ENCODE measurements at places on chromosomes 2 and 18.

- H3K27me3 ChIP-seq, result no peaks in the 10 kb centered on the region
- peaks cover 1% of the 10 kb centered on the region for H3K4me1 ChIP-seq
- no peak for DNase-seq
- H3K36me3 ChIP-seq, result peaks cover 5% of the 10 kb centered on the region
- no peak overlapping the region for H3K4me3 ChIP-seq
- H3K27ac ChIP-seq, result no peak overlapping the region
Measured at GRCh38 chr2:105254531-105255210, 13.1 kb downstream of the GPR45 start.

- no peak for DNase-seq
- H3K4me3 ChIP-seq, result no peak overlapping the region
- H3K36me3 ChIP-seq, result no peaks in the 10 kb centered on the region
Measured at GRCh38 chr2:176500901-176501300, 231.7 kb downstream of the MTX2 start.

DNA sequence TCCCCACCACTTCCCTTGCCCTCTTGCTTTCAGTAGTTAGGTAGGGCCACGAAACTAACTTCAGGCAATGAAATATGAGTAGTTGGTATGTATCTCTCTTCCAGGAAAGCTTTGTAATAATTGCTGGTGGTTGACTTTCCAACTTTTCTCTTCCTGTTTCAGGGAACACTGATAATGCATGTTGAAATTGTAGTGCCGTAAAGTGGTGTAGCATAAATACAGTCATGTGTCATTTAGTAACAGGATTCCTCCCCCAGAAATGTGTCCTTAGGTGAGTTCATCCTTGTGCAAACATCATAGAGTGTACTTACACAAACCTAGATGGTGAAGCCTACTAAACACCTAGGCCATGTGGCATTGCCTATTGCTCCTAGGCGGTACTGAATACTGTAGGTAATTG is 429.2 kb downstream of the PID1 start:
- H3K27me3 ChIP-seq, result no peaks in the 10 kb centered on the region
- H3K27ac ChIP-seq, result no peak overlapping the region
- no peak for DNase-seq

DNA sequence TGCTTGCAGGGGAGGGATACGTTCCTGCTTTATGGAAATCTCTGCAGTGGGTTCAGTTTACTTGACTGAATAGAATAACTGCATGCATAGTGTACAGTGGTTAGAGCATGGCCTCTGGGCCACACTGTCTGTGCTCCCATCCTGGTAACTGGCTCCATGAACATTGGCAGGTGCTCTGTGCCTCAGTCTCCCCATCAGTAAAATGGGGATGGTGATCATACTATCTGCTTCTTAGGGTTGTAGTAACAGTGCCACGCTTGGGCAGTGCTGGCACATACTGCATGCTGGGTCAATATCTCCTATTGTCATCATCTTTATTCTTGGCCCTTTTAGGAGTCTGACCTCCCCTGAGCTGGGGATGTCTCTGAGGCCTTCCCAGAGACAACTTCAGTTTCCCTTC is 117.3 kb downstream of the CTIF start:
- DNase-seq, result no peak
- H3K4me3 ChIP-seq, result no peak overlapping the region
- H3K4me1 ChIP-seq, result no peaks in the 10 kb centered on the region

DNA sequence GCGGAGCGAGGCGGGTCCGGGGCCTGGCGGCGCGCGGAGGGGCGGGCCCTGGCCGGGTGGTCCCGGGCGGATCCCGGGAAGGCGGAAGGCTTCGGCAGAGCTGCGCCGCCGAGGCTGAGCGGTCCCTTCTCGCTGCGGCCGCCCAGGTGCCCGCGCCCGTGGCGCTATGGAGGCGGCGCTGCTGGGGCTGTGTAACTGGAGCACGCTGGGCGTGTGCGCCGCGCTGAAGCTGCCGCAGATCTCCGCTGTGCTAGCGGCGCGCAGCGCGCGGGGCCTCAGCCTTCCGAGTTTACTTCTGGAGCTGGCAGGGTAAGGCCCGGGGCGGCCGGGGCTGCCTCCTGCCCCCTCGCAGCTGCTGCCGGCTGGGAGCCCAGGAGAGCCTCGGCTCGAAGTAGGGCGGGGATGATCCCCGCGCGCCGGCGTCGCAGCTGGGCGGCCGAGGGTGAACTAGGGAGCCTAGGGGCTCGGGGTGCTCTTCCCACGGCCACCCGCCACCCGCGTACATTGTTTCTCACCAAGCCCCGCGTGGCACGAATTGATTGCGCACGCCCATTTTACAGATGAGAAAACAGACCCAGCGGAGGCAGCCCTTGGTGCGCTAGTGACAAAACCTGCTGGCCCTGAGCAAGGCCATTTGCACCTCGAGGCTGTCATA is at the start of gene SLC66A3:
Gene SLC66A3, plus strand, starts transcription at position 87 of the 655 bp plus-strand sequence. Its CDS starts 80 bp downstream, at position 167.
- DNase-seq, result peak; percentile 78
- peaks cover 15% of the 10 kb centered on the region for H3K4me1 ChIP-seq
- peak within 1 kb of the TSS; percentile 88 for H3K4me3 ChIP-seq
- H3K27ac ChIP-seq, result peak within 1 kb of the TSS; percentile 95

DNA sequence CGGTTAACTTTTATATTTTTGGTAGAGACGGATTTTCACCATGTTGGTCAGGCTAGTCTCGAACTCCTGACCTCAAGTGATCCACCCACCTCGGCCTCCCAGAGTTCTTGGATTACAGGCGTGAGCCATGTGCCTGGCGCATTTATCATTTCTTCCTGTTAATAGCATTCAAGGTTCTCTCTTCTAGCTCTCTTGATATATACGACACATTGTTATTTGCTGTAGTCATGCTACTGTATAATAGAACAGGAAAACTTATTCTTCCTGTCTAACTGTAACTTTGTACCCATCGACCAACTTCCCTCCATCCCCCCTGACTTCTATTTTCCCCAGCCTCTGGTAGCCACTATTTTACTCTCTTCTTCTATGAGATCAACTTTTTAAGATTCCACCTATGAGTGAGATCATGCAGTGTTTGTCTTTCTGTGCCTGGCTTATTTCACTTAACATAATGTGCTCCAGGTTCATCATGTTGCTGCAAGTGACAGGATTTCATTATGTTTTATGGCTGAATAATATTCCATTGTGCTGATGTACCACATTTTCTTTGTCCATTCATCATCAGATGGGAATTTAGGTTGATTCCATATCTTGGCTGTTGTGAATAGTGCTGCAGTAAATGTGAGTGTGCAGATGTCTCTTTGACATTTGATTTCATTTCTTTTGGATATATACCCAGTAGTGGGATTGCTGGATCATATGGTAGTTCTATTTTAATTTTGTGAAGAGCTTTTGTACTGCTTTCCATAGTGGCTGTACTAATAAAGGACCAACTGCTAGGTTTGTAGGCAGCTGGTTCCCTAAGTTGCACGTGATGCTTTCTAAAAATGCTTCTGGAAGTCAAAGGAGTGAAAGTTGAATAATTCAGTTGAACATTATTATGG is 205.2 kb downstream of the PRKCE start:
- DNase-seq, result no peak
- H3K36me3 ChIP-seq, result peaks cover 6% of the 10 kb centered on the region
- H3K27me3 ChIP-seq, result no peaks in the 10 kb centered on the region
- no peak overlapping the region for H3K27ac ChIP-seq
- H3K4me3 ChIP-seq, result no peak overlapping the region
- peaks cover 47% of the 10 kb centered on the region for H3K4me1 ChIP-seq

GRCh38 chr2:65700720-65701119 is 268.3 kb upstream of the SPRED2 start:
- no peaks in the 10 kb centered on the region for H3K4me1 ChIP-seq
- no peaks in the 10 kb centered on the region for H3K36me3 ChIP-seq
- no peak for DNase-seq
- no peak overlapping the region for H3K27ac ChIP-seq
- no peak overlapping the region for H3K4me3 ChIP-seq

DNA sequence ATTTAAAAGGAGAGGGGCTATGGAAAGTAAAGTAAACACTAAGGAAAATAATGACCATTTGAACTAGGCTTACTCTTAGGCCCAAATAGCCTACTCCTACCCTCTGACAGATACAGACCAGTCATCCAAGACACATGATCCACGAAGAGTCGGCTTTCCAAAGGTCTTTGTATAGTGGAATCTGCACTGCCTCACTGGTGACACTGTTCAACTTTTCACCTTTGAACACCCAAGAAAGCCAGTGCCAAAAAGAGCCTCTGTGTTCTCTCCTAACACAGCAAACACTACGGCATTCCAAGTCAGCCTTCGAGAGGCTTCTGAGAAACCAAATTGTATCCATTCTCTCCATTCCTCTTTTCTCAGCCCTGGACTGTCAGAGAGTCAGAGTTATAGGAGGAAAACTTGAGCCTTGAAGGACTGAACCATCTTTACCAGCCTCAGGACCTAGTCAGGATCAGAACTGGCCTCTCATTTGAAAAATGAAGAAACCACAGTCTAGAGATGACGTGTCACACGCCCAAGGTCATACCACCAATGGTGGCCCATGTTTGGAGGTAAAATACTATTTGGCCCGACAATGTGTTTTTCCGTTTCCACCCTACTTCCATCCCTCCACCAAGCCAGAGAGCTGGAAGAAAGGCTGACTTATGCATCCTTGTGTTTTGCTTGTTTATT is 267.4 kb upstream of the ACVR2A start:
- no peak for DNase-seq
- no peak overlapping the region for H3K4me3 ChIP-seq
- H3K4me1 ChIP-seq, result no peaks in the 10 kb centered on the region
- H3K27ac ChIP-seq, result no peak overlapping the region

DNA sequence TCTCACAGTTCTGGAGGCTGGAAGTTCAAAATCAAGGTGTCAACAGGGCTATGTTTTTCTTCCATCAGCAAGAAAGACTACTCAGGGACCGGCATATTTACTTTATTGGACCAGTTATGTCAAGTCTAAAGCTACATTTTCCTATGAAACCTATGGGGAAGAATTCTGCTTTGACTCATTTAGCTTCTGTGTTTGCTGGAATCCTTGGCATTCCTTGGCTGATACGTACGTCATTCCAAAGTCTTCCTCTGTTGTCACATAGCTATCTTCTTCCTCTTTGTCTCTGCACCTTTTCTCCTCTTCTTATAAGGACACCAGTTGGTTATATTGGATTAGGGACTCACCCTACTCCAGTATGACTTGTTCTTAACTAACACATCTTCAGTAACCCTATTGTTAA is 137.4 kb upstream of the FBXO11 start:
- peaks cover 13% of the 10 kb centered on the region for H3K4me1 ChIP-seq
- no peak for DNase-seq
- H3K36me3 ChIP-seq, result peaks cover 2% of the 10 kb centered on the region
- H3K4me3 ChIP-seq, result no peak overlapping the region

DNA sequence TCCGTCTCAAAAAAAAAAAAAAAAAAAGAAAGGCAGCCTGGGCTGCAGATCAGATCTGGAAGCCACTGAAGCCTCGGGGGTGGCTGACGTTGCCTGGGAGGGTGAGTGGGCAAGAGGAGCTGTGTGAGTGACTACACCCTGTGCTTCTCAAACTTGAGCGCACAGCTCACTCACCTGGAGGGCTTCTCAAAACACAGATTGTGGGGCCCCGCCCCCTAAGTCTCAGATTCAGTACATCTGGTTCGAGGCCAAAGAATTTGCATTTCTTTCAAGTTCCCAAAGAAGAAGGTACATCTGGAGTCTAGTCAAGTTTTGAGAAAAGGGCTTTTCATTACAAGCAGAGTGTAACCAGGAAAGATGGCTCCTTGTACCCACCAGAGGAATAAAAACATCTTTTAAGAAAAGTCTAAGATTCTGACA is 97.7 kb upstream of the CAB39 start:
- peaks cover 10% of the 10 kb centered on the region for H3K4me1 ChIP-seq
- H3K27ac ChIP-seq, result peak overlapping the region; percentile 67
- peak; percentile 54 for DNase-seq

DNA sequence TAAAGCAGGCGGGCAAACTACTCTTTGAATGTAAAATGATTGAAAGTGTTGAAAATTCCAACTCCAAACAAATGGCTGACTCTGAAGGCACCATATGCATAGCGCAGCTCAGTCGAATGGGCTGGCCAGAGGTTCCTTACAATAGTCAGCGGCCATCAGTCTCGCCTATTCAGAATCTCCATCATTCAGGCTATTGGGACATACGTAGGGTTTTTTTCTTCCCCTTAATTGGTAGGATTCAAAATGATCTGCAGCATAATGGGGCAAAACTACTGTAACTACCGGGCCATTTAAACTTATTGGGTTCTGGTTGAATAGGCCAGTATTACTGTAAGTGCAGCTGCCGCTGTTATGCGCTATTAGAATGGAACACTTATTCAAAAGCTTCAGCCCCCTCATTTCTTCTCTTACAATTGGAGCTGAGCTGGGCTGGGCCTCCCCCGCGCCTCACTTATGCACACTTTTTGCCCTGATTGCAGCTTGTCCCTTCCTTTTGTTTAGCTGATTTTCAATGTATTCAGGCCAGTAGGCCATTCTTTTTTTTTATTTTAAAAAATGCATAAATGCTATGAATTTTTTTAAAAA is 40.4 kb downstream of the SLC9A4 start:
- peaks cover 20% of the 10 kb centered on the region for H3K4me1 ChIP-seq
- peaks cover 11% of the 10 kb centered on the region for H3K27me3 ChIP-seq
- DNase-seq, result no peak
- H3K27ac ChIP-seq, result no peak overlapping the region
- peaks cover 3% of the 10 kb centered on the region for H3K36me3 ChIP-seq

- no peak overlapping the region for H3K27ac ChIP-seq
- peaks cover 52% of the 10 kb centered on the region for H3K4me1 ChIP-seq
- H3K27me3 ChIP-seq, result peaks cover 80% of the 10 kb centered on the region
Measured at GRCh38 chr2:172095905-172096625, 6.6 kb downstream of the DLX2 start.

- H3K4me3 ChIP-seq, result peak overlapping the region; percentile 12
- no peak for DNase-seq
- H3K27me3 ChIP-seq, result peaks cover 16% of the 10 kb centered on the region
- H3K27ac ChIP-seq, result no peak overlapping the region
- no peaks in the 10 kb centered on the region for H3K36me3 ChIP-seq
Measured at GRCh38 chr2:144582651-144583380, 62.9 kb upstream of the ZEB2 start.

DNA sequence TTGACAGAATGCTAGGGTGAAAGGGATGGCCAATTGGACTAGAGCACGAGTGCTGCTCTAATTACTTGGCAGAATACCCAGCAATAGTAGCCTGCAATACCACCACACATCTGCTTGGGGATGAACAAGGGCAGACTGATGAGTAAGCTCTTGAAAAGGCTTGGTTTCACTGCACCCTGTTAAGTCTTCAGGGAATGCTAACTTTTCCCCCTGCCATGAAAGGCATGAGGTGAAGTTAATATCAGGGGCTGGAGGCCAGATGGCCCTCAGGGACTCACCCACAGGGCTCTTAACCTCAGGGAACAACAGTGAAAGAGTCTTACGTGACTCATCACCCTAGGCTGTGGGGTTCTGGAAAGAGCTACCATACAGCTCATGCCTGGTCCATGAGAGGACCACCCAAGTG is 51.7 kb upstream of the MYL1 start:
- H3K4me1 ChIP-seq, result no peaks in the 10 kb centered on the region
- no peak overlapping the region for H3K27ac ChIP-seq
- no peak overlapping the region for H3K4me3 ChIP-seq
- no peaks in the 10 kb centered on the region for H3K27me3 ChIP-seq
- H3K36me3 ChIP-seq, result no peaks in the 10 kb centered on the region

- H3K27ac ChIP-seq, result no peak overlapping the region
- no peak overlapping the region for H3K4me3 ChIP-seq
- H3K27me3 ChIP-seq, result no peaks in the 10 kb centered on the region
- peaks cover 1% of the 10 kb centered on the region for H3K4me1 ChIP-seq
- no peaks in the 10 kb centered on the region for H3K36me3 ChIP-seq
Measured at GRCh38 chr18:26757263-26758019, 108.1 kb downstream of the AQP4 start.
